ENCODE measurements at places on chromosomes 5 and 9.

- no peak for DNase-seq
These were observed 78.4 kb upstream of the OLFM1 start for GRCh38 chr9:135009051-135009560.

DNA sequence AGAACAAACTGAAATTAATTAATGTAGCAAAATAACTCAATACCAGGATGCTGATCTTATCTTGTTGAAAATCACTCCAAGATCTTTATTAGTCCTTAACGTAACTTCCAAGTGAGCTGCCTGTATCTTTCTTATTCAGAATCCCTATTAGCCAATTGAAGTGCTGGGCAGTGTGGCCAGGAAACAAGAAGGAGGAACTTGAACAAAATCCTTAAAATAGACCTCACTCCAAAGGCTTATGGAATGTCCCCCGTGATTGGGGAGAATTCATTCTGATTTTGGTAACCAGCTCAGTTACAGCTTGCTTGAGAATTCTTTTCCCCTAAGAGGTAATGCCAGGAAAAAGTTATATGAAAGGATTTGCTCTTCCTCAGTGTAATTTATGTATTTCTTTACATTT lies 171.0 kb downstream of the DEPDC1B start:
- no peak for DNase-seq

GRCh38 chr5:89930591-89931392 lies 478.8 kb downstream of the CETN3 start:
- DNase-seq, result no peak

DNA sequence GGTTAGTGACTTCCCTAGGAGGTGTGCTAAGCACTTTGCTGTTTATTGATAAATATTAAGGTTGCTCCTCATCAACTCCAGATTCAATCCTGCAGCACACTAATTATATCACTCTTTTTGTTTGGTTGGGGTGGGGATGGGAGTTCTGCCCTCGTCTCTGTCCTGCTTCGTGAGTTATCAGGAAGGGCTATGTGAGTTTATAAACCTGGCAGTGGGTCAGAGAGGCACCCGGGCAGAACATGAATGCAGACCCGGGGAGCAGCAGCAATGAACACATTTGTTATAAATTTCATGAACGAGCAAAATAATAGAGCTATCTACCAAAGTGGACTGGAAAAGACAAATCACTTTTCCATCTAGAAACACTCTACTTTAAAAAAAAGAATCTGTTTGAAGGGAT lies 125.5 kb upstream of the WWC1 start:
- no peak for DNase-seq

GRCh38 chr5:27969157-27969556 lies 930.8 kb upstream of the CDH9 start:
- no peak for DNase-seq

DNA sequence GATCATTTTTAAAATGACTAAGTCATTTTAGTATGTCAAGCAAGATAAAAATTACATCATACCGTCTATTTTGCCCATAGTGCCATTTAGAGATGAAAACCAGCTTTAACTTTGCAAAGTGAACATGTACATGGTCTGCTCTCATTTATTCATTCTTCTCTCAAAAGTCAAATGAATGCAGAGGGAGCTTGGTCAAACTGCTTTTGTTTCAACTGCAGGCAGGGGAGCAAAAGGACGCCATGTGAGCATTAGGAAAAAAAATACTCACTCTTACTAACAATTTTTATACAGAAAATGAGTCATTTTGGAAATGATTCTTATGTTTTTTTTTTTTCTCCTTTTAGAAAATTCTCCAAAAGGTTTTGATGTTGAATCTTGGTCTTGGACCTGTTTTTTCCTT lies 15.7 kb downstream of the SCGB3A1 start:
- no peak for DNase-seq

DNA sequence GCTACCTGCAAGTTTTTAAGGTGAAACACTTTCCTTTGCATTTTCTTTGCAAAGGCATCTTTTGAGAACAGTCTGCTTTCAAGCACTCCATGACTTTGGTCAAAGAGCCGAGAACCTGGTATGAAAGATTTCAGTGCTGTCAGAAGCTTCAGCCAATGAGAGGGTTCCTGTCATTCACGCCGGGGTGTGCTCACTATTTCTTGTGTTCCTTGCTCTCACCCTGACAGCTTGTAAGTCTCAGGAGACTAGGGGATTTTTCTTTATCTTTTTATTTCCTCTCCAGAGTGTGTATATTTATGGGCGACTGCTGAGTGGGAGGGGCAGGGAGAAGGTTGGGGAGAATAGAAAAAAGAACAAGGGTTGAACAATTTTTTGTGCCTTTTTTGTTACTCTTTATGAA lies 334.0 kb downstream of the PSAT1 start:
- no peak for DNase-seq

DNA sequence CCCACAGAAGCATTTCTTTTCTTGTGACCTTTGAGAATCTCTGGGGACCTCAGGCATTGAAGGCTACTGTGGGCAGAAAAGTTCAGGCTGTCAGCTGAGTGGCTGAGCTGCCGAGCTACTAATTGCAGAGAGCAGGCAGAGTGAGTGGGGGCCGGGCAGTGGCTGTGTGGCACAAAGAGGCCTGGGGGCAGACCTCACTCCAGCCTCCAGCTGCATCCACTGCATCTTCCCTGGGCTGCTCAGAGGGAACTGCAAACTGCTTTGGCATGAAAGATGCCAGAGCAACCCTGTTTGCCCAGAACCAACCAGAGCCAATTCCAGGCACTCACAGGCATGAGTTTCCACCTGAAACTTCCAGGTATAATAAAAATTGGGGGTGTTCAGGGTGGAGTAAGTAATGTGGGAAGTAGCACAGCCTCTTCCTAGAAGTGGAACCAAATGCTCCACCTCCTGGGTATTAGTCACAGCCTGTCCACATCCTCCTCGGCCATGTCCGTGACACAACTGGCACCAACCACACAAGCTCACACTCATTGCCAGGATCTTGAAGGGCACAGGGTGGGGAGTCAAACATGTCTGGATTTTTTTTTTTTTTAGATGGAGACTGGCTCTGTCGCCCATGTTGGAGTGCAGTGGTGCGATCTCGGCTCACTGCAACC lies 548.9 kb downstream of the BNC2 start:
- DNase-seq, result no peak

GRCh38 chr9:136342181-136343120 lies 15.1 kb downstream of the GPSM1 start:
- DNase-seq, result peak; percentile 36

GRCh38 chr9:35657546-35658136 lies at the start of gene RMRP:
Gene RMRP, minus strand, starts transcription at chr9:35658019.
- DNase-seq, result peak; percentile 97

- no peak for DNase-seq
These were observed 660.3 kb downstream of the ISL1 start for GRCh38 chr5:52043543-52043942.

GRCh38 chr9:71303351-71303750 lies 181.9 kb upstream of the TRPM3 start:
- DNase-seq, result no peak

DNA sequence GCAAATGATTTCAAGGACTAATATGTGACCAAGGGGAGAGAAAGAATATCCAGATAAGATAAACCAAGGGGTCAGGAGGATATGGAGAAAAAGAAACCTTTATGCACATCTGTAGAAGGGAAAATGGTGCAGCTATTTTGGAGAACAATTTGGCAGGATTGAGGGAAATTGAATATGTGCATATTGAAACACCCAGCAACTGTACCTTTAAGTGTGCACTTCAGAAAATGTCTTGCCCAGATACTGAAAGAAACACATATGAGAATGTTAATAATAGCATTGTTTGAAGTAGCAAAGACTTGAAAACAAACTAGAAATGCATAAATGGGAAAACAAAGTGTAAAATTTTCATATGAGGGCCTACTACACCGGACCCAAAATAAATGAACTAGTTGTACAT lies 599.6 kb downstream of the PSAT1 start:
- DNase-seq, result no peak

DNA sequence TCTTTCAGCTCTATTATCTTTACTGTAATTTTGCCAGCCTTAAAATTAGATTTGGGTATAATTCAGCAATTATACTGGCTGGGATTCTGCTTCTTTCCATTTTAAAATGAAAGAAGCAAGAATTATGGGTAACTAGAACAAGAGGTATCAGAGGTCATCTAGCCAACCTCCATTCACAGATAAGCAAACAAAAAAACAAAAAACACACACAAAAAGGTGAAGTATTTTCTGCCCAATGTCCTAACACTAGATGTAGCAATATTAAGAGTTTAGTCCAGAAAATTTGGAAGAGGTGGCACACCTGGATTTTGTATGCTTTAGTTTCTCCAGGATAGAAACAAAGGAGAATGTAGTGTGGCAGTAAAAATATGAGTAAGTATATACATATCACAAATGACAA lies 68.1 kb upstream of the ANXA1 start:
- no peak for DNase-seq

DNA sequence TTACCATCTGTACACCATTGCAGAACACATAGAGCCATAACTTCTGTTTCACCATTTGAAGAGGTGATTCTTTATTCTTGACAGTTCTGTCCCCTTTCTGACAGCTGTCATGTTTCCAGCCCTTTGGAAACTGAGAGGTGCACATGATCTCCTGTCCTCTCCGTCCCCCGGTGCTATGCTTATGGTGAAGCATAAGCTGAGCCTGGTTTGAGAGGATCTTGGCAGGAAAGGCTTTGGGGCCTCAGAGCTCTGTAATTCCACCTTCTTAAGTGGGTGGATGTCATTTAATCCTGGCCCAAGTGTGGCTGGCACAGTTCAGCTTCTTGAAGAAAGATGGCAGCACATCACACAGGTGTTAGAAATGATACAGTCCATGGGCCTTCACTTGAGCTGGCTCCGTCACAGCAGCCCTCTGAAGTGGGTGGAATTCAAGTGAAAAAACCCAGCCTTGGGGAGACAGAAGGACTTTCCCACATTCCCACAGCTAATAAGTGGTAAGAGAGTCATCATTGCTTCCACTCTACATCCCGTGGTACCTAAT lies 30.7 kb upstream of the GRPEL2 start:
- DNase-seq, result no peak

- no peak for DNase-seq
These were observed 367.2 kb downstream of the OSTF1 start for GRCh38 chr9:75455444-75455921.

DNA sequence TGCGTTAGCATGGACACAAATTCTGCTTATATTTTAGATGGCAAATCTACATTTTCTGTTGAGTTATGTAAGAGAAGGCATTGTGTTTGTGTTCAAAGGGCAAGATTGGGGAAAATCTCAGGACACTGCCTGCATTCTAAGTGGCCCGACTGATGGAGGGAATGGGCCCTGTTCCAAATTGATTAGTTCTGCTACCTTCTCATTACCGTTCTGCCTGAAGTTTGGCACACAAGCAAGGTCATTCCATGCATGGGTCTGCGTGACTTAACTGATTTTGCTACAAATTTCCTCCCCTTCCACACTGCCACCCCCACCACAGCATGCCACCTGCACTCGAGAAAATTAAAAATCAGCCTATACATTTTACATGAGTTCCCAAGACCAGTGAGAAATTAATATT lies 409.9 kb downstream of the BRINP1 start:
- DNase-seq, result no peak

DNA sequence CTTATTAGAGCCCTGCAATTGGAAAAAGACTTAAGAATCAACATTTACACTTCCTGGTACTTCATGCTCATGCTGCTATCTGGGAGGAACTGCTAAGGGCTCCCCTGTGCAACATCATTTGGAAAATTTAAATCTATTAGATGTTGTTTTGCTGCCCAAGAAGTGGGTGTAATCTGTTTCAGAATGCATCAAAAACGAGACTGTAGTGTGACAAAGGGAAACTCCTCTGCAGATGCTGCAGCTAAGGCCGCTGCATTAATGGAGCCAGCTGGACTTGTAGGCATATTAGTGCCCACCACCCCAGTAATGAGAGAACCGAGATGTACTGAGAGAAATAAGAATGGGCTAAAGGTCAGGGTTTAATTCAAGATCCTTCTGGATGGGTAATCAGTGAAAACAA lies 11.1 kb upstream of the PAIP1 start:
- no peak for DNase-seq

- no peak for DNase-seq
These were observed 764.7 kb downstream of the MTRR start for GRCh38 chr5:8633696-8634095.

DNA sequence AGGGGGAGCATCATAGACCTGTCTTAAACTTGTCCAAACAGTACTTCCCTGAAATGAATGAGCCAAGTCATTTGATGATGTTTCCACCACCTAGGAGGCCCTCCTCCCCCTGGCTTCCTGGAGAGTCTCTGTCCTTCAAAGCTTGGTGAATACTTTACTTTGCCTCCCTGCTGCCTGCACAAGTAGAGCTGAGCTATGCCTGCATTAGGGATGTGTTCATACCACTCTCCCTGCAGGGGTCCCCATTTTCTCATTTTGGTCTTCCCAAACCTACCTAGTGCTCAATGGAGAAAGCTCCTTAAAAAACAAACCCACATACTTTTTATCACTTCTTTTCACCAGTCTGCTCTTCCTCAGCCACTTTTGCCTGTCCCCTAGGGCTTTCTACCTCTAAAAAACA lies 7.7 kb downstream of the CCNI2 start:
- no peak for DNase-seq

GRCh38 chr9:93161786-93162562 lies 22.0 kb upstream of the WNK2 start:
- DNase-seq, result no peak

- no peak for DNase-seq
These were observed 250.9 kb downstream of the CD180 start for GRCh38 chr5:66945389-66946349.

- no peak for DNase-seq
These were observed 103.9 kb downstream of the SPOCK1 start for GRCh38 chr5:137395011-137395755.

DNA sequence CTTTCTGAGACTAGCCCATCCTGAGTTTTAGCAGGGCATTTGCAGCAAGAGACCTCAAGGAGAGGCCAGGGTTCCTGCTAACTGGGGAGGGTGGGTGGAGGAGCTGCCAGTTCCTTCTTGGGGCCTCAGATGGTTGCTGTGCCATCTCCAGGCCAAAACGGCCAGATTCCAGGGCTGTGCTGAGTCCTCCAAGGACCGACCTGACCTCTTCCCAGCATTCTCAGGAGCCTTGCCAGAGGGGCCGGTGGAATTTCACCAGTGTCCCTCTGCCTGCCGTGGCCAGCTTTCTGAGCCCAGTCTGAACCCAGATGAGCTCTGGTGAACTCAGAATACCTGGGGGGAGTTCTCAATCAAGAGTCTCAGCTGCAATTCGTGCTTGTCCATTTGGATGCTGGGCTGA lies 54.3 kb downstream of the TSTD2 start:
- no peak for DNase-seq

DNA sequence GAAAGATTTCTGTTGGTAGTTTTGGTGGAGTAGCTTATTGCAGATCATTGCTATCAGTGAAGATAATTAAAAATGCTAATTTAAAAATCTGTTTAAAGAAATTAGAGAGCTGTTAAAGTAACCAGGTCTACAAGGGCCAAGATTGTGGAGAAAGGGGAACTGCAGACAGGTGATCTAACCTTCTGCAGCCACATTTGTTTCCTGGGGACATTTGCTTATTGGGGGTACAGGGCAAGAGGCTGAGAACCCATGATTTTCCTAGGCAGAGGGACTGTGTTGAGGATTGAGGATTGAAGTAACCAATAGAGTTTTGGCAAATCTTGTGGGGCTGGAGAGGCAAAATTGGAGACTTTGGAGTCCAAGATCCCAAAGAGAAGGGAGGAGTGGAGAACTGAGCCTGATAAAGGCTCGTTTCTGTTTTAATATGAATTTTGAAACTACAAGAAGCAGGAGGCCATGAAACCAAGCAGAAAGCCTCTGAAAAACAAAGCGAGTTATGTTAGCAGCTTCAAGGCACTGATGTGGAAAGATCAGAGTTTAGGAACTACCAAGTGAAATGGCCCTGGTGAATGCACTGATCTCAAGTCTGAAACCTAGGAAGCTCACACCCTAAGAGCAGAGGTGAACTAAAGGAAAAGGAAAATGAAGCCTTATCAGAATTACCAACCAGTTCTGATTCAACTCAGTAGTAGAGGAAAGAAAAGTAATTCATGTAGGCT lies 219.8 kb upstream of the C9orf72 start:
- no peak for DNase-seq

All from occipital lobe (tissue), 3 donors.